NCI-H2081 treated with DMSO at 0.1 percent for 48 hours (cell line): ENCODE measurements at places on chromosomes 6 and 20.

DNA sequence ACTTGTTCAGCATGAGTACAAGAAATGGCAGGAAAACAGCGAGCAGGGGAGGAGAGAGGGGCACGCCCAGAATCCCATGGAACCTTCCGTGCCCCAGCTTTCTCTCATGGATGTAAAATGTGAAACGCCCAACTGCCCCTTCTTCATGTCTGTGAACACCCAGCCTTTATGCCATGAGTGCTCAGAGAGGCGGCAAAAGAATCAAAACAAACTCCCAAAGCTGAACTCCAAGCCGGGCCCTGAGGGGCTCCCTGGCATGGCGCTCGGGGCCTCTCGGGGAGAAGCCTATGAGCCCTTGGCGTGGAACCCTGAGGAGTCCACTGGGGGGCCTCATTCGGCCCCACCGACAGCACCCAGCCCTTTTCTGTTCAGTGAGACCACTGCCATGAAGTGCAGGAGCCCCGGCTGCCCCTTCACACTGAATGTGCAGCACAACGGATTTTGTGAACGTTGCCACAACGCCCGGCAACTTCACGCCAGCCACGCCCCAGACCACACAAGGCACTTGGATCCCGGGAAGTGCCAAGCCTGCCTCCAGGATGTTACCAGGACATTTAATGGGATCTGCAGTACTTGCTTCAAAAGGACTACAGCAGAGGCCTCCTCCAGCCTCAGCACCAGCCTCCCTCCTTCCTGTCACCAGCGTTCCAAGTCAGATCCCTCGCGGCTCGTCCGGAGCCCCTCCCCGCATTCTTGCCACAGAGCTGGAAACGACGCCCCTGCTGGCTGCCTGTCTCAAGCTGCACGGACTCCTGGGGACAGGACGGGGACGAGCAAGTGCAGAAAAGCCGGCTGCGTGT is 11.6 kb downstream of the TNFAIP3 start:
- DNase-seq = no peak

DNA sequence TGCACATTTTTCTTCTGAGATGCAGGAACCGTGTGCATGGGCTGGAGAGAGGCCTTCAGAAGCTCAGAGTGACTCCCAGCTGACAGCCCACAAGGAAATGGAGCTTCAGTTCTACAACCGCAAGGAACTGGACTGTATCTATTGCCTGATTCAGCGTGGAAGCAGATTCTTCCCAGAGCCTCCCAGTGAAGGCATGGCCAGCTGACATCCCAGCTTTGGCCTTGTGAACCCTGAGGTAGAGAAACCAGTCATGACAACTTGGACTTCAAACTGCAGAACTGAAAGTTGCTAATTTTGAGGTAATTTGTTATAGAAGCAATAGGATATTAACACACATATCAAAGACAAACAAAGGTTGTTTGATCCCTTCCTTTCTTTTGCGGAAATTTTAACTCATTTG is 94.3 kb upstream of the NOX3 start:
- DNase-seq = no peak

GRCh38 chr6:159602431-159603041 is 90.5 kb downstream of the SOD2 start:
- no peak for DNase-seq

DNA sequence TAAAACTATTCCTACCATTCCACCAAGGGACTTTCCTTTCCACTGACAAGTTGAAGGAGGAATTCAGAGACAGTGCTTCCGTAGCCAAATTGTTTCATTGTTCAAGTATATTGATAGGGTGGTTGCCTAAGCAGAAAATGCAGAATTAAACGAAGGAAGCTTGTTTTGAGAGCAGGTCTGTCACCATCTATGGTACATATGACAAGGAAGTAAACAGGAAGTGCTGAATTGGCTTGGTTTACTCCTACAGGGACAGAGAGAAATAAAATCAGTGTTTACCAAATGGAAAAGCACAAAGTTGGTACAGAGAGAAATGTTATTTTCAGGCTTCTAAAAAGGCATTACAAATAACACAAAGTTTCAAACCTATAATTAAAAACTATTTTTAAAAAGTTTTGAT is 421.8 kb downstream of the CDC5L start:
- no peak for DNase-seq

GRCh38 chr6:134145786-134146185 is 93.4 kb upstream of the SLC2A12 start:
- DNase-seq = no peak

- DNase-seq = no peak
These were observed 19.9 kb upstream of the FBXL4 start for GRCh38 chr6:98967616-98968015.

- DNase-seq = no peak
These were observed 650 bp downstream of the DCBLD1 start for GRCh38 chr6:117483004-117483644.

DNA sequence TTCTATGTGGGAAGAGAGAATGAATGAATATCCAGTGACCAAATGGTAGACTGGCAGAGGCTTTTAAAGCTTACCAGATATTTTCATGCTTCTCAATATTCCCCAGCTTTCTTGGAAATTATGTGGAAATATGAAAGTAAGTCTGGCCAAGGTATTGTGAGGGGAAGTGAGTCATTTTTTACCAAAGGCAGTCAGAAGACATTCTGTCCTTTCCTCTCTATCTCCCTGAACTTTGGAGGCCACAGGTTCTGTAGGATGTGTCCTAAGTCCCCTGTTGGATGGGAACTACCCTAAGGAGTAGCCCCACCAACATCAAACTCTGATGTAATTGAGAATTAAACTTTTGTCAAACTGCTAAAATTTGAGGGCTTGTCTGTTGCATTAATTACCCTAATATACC is 593.8 kb upstream of the NRSN1 start:
- no peak for DNase-seq

GRCh38 chr6:118553132-118553531 is 5.0 kb downstream of the PLN start:
- DNase-seq = no peak

- DNase-seq = no peak
These were observed 122.8 kb downstream of the TASP1 start for GRCh38 chr20:13515796-13516558.

- DNase-seq = no peak
These were observed 110.5 kb upstream of the MTHFD1L start for GRCh38 chr6:150755042-150755441.

DNA sequence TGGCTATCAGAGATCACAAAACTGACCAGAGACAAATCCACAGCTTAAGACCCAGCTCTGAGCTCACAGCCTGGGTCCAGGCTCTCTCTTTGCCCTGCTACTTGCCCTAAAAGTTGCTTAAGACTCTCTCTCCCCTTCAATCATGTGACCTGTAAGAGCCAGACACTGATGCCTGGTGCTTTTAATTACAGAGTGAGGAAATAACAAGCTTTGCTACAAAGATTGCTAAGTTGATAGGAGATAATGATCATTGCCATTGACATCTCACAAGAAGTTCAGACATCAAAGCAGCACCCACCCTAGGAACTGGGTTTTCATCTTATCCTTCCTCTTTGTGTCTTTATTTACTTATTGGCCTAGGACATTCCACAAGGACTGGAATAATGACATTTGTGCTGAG is 125.9 kb upstream of the CD93 start:
- DNase-seq = no peak

GRCh38 chr20:47221036-47221625 is 135.4 kb downstream of the ZMYND8 start:
- no peak for DNase-seq

DNA sequence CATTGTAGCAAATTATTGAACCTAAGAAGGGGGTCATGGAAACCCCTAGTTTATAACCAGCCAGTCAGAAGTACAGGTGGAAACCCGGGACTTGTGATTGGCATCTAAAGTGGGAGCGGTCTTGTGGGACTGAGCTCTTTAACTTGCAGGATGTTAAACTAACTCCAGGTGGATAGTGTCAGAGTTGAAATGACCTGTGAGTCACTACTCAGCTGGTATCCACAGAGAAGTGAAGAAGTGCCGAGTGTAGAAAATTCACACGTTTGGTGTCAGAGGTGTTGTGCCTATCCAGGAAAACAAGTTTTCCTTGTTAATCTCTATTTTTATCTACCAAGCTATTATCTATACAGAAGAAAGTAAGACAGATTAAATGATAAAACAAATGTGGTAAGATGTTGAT is 179.7 kb downstream of the ADGRG6 start:
- no peak for DNase-seq

GRCh38 chr6:54248994-54249393 is 59.2 kb upstream of the TINAG start:
- DNase-seq = no peak
